ENCODE measurements at places on chromosomes 11 and 22.

GRCh38 chr11:114025329-114025907 lies 34.1 kb upstream of the ZBTB16 start:
- H3K27ac ChIP-seq = no peak overlapping the region
- H3K4me3 ChIP-seq = no peak overlapping the region
- no peaks in the 10 kb centered on the region for H3K4me1 ChIP-seq
- no peak for DNase-seq

DNA sequence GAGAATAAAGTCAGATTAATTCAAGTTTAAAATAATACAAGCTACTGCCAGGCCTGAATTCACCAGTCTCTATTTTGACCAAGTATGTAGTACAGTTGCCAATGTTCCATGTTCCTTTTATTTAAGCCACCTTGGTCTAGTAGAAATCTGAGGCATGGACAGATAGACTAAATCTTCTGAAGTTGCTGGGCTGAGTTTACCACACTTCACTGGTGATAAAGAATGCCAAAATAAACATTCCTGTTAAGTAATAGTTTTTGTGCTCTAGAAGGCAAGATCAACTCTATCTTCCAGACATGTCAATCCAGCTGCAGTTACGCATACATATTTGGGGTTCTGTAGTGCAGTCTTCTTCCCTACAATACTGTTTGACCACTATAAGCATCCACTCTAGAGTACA lies 83.9 kb upstream of the C11orf87 start:
- no peak overlapping the region for H3K27ac ChIP-seq
- H3K36me3 ChIP-seq = no peaks in the 10 kb centered on the region
- peak; percentile 15 for DNase-seq
- no peaks in the 10 kb centered on the region for H3K4me1 ChIP-seq
- no peak overlapping the region for H3K4me3 ChIP-seq

DNA sequence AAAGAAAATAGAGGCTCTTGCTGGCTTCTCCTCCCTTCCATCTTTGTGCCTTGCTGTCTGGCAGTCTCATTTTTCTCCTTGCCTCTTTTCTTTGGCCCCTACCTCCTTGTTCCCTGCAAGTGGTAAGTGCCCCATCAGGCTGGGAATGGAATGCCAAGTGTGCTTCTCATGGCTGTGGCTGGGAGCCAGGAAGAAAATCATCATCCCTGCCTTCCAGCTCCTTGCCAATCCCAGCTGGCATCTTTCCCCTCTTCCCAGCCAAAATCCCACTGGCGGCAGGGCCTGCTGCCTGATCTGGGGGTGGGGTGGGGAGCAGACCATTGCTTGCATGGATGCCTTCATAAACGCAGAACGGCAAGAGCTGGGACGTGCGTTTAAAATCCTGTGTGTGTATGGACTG lies 27.0 kb upstream of the SLC25A18 start:
- H3K27me3 ChIP-seq = no peaks in the 10 kb centered on the region
- H3K27ac ChIP-seq = no peak overlapping the region
- no peaks in the 10 kb centered on the region for H3K36me3 ChIP-seq
- no peaks in the 10 kb centered on the region for H3K4me1 ChIP-seq

GRCh38 chr11:126864934-126865333 lies 135.6 kb downstream of the KIRREL3 start:
- H3K36me3 ChIP-seq = no peaks in the 10 kb centered on the region
- no peak for DNase-seq
- H3K27me3 ChIP-seq = no peaks in the 10 kb centered on the region
- H3K27ac ChIP-seq = no peak overlapping the region

- H3K27ac ChIP-seq = no peak overlapping the region
- peak; percentile 56 for DNase-seq
- H3K4me1 ChIP-seq = no peaks in the 10 kb centered on the region
- no peak overlapping the region for H3K4me3 ChIP-seq
- H3K36me3 ChIP-seq = no peaks in the 10 kb centered on the region
These were observed 84.6 kb upstream of the LDLRAD3 start for GRCh38 chr11:35859301-35859700.

GRCh38 chr22:28882878-28883656 lies at the start of gene ZNRF3:
TSS of gene ZNRF3 (plus strand) at chr22:28883572. CDS start at chr22:28883767, 195 bp downstream.
- peak; percentile 98 for DNase-seq
- H3K4me1 ChIP-seq = peaks cover 8% of the 10 kb centered on the region
- H3K4me3 ChIP-seq = peak within 1 kb of the TSS; percentile 84
- H3K27ac ChIP-seq = peak within 1 kb of the TSS; percentile 40
- H3K36me3 ChIP-seq = no peaks in the 10 kb centered on the region

DNA sequence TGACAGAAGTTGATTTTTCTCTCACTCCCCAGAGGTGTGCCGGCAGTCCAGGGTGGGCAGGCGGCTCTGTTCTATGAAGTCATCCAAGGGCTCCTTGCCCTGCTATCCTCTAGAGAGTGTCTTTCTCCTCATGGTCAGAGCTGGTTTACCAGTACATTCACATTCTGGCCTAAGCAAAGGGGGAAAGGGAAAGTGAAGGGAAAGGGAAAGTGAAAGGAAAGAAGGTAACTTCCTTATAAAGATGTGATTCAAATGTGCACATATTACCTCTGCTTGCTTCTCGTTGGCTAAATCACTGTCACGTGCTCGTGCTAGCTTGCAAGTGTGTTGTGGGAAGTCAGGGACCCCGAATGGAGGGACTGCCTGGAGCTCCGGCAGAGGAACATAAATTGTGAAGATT lies 2.9 kb upstream of the HTATIP2 start:
- peak overlapping the region; percentile 52 for H3K4me3 ChIP-seq
- no peaks in the 10 kb centered on the region for H3K27me3 ChIP-seq
- peaks cover 8% of the 10 kb centered on the region for H3K4me1 ChIP-seq
- H3K36me3 ChIP-seq = no peaks in the 10 kb centered on the region
- H3K27ac ChIP-seq = no peak overlapping the region

All from osteoblast (primary cell).